ENCODE measurements at places on chromosomes 1 and 21. TPM values are rescaled to one million over a fixed set of nuclear protein-coding genes. Genes with fewer than 3 reads are reported as not detected.

- no peak overlapping the region for H3K27ac ChIP-seq
- H3K36me3 ChIP-seq, result no peaks in the 10 kb centered on the region
- H3K27me3 ChIP-seq, result no peaks in the 10 kb centered on the region
- H3K4me1 ChIP-seq, result peaks cover 21% of the 10 kb centered on the region
These were observed 5.7 kb downstream of the TPM3 start for GRCh38 chr1:154186177-154186576.

GRCh38 chr1:160455153-160455517, 54.8 kb downstream of the VANGL2 start:
- H3K27ac ChIP-seq, result no peak overlapping the region
- no peaks in the 10 kb centered on the region for H3K36me3 ChIP-seq
- H3K4me1 ChIP-seq, result peaks cover 16% of the 10 kb centered on the region
- no peak for DNase-seq
- H3K4me3 ChIP-seq, result no peak overlapping the region
- H3K27me3 ChIP-seq, result no peaks in the 10 kb centered on the region

DNA sequence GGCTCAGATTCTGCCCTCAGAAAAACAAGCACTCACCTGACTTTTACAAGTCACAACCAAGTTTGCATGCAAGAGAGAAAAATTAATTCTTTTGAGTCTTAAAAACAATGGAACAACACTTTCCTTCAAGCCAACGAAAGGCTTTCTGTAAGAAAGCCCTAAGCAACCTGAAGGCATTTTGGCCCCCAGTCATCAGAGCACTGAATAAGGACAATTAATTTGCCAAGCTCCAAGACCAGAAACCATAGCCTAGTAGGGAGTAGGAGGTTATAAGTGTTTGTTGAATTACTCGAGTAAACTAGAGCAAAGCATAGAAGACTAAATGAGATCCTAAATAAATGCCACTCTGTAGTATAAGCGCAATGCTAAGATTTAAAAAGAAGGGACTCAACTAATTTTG, 4.7 kb downstream of the TGFBR3 start:
- H3K36me3 ChIP-seq, result no peaks in the 10 kb centered on the region
- H3K27ac ChIP-seq, result no peak overlapping the region
- H3K4me1 ChIP-seq, result peaks cover 21% of the 10 kb centered on the region
- H3K27me3 ChIP-seq, result peaks cover 25% of the 10 kb centered on the region
- H3K4me3 ChIP-seq, result no peak overlapping the region

- DNase-seq, result peak; percentile 50
- H3K27me3 ChIP-seq, result peaks cover 81% of the 10 kb centered on the region
- H3K4me1 ChIP-seq, result peaks cover 13% of the 10 kb centered on the region
These were observed 19.3 kb downstream of the INSRR start for GRCh38 chr1:156839426-156840109.

Gene OR14A16
- not detected for total RNA-seq

DNA sequence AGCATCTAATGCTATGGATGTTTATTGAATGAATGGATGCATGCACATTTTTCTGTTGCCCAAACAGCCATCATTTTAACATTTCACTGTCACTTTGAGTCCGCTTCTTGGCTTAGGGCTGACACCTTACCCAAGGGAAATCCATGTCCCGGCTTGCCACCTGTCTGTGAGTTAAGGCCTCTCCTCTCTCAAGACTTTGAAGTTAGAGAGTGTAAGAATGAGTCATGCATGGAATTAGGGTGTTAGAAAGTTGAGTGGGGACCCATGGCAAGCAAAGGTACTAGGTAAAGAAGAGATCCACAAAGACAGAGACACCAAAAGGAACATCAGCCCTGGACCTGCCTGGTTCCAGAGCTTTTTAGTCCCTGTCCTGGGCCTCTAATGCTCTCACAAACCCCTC, 35.1 kb downstream of the ATP1A1 start:
- no peaks in the 10 kb centered on the region for H3K4me1 ChIP-seq
- H3K27ac ChIP-seq, result no peak overlapping the region
- no peaks in the 10 kb centered on the region for H3K27me3 ChIP-seq

Gene SYNC
- not detected for total RNA-seq

Gene TFF2
- not detected for total RNA-seq

GRCh38 chr1:244451539-244451950, at the start of gene ADSS2:
TSS of gene ADSS2 (minus strand) at chr1:244451909. CDS start at chr1:244451817, 92 bp downstream.
- H3K4me1 ChIP-seq, result peaks cover 73% of the 10 kb centered on the region
- no peaks in the 10 kb centered on the region for H3K36me3 ChIP-seq
- peak within 1 kb of the TSS; percentile 89 for H3K27ac ChIP-seq
- H3K4me3 ChIP-seq, result peak within 1 kb of the TSS; percentile 81
- no peak for DNase-seq

- H3K27ac ChIP-seq, result no peak overlapping the region
- peaks cover 9% of the 10 kb centered on the region for H3K4me1 ChIP-seq
- no peaks in the 10 kb centered on the region for H3K36me3 ChIP-seq
- no peak for DNase-seq
- no peaks in the 10 kb centered on the region for H3K27me3 ChIP-seq
These were observed 155.9 kb upstream of the L1TD1 start for GRCh38 chr1:62038594-62039284.

DNA sequence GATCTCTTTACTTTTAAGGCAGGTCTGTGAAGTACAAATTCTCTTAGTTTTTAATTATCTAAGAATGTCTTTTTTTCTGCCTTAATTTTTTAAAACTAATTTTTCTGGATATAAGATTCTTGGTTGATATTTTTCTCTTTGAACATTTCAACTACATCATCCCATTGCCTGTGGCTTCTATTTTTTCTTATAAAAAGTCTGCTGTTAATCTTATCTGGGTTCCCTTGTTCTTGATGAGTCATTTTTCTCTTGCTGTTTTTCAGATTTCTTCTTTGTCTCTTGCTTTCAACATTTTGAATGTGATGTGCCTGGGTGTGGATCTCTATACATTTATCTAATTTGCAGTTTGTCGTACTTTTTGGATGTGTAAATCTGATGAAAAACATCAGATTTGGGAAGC, 525.2 kb upstream of the PBX1 start:
- no peak overlapping the region for H3K27ac ChIP-seq
- H3K27me3 ChIP-seq, result no peaks in the 10 kb centered on the region
- DNase-seq, result no peak
- H3K4me1 ChIP-seq, result no peaks in the 10 kb centered on the region

DNA sequence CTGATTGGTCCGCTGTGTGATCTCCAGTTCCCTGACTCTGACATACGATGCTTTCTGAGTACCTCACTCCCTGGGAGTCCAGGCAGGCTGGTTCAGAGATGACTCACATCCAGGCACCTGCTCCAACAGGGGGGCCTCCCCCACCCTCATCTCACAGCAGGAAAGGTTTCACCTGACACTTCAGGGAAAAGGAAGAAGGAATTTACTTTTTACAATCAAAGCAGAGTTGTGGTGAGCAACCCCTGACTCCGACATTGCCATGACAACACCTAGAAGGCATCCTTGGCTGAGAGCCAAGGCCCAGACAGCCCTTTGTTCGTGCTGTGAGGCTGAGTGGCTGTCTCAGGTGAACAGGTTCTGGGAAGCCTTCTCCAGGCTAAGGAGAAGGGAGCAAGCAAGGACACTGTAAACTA, 164.6 kb upstream of the GJB5 start:
- H3K27me3 ChIP-seq, result no peaks in the 10 kb centered on the region
- no peaks in the 10 kb centered on the region for H3K36me3 ChIP-seq
- H3K4me1 ChIP-seq, result no peaks in the 10 kb centered on the region
- no peak overlapping the region for H3K27ac ChIP-seq

DNA sequence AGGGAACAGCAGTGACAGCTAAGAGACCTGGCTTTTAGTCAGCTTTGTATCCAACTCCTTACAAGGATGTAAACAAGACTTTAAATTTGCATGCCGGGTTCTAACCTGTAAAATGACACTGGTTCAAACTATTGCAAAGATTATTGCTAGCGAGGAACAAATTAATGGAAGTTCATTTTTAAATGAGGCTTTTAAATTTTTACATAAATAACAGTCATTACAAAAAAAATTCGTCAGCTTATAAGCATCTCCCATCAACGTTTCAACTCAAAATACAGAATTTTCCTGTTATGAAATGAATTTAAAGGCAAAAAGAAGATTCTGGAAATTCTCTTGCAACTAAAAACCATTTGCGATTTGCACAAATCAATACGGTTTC, 668 bp downstream of the KIF14 start:
- H3K27ac ChIP-seq, result no peak overlapping the region
- no peak for DNase-seq
- H3K4me1 ChIP-seq, result peaks cover 11% of the 10 kb centered on the region
- peaks cover 15% of the 10 kb centered on the region for H3K36me3 ChIP-seq
- H3K27me3 ChIP-seq, result no peaks in the 10 kb centered on the region

Gene OR2T2
- total RNA-seq, result not detected

Gene FCGR3A
- total RNA-seq, result not detected

DNA sequence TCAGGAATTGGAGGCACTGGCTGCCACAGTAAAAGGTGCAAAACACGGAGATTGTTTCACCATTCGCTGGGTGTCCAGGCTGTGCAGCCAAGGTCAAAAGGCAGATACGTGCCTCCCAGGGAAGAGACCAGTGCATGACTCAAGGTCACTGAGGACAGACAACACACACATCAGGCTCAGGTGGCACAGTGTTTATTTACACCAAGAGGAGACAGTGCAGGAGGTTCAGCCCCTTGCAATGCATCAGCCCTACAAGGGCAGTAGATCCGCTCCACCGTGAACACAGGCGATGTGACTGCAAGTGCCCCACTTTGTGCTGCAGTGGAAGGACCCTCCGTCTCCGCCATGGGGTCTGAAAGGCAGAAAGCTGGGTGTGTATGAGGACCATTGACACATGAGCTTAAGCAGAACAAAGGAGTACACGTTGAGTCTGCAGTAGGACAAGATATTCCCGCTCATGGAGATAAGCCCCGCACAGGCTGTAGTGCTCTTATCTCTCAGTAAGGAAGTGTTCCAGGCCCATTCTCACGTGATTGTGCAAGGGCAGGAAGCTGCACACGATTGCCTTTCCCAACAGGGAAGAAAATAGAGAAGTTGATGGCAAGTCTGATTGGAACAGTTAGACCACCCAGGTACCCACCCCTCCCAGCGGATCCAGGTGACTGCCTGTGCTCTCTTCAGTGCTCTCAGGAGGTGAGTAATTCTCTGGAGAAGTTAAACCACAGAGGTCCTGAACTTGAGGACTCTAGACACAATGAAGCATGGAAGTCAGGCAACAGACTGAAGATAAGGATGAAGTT, 37.5 kb upstream of the QSOX1 start:
- no peaks in the 10 kb centered on the region for H3K36me3 ChIP-seq
- no peak for DNase-seq
- H3K4me3 ChIP-seq, result no peak overlapping the region
- H3K27ac ChIP-seq, result no peak overlapping the region

- H3K4me1 ChIP-seq, result no peaks in the 10 kb centered on the region
- H3K4me3 ChIP-seq, result no peak overlapping the region
- H3K27me3 ChIP-seq, result no peaks in the 10 kb centered on the region
- H3K27ac ChIP-seq, result no peak overlapping the region
- H3K36me3 ChIP-seq, result no peaks in the 10 kb centered on the region
These were observed 87.7 kb downstream of the C4BPA start for GRCh38 chr1:207191776-207192175.

Gene ALX3
- not detected for total RNA-seq

Gene NBL1
- 2.4 TPM for total RNA-seq

Gene UMODL1
- total RNA-seq, result 0.09 TPM

Gene ZNF648
- total RNA-seq, result 1.5 TPM

DNA sequence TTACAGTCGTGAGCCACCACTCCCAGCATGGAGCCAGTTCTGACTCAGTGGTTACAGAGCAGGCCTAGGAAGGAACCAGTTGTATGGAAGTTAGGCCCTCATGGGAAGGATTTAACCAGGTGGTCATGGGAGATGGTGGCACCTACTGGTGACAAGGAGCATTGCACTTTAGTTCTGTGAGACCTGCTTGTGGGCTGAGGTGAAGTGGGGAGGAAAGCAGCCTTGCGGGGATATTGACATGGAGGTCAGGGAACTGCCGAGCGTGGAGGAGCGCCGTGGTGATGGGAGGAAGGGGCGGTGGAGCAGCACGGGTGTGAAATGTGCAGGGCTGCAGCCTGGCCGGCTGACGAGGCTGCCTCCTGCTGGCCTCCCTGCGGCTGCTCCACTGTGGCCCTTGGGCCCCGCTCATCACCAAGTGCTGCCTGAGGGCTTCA, 100.4 kb downstream of the GALNT2 start:
- H3K27me3 ChIP-seq, result no peaks in the 10 kb centered on the region
- no peaks in the 10 kb centered on the region for H3K36me3 ChIP-seq
- peak; percentile 36 for DNase-seq
- peaks cover 8% of the 10 kb centered on the region for H3K4me1 ChIP-seq
- H3K27ac ChIP-seq, result no peak overlapping the region
- no peak overlapping the region for H3K4me3 ChIP-seq

DNA sequence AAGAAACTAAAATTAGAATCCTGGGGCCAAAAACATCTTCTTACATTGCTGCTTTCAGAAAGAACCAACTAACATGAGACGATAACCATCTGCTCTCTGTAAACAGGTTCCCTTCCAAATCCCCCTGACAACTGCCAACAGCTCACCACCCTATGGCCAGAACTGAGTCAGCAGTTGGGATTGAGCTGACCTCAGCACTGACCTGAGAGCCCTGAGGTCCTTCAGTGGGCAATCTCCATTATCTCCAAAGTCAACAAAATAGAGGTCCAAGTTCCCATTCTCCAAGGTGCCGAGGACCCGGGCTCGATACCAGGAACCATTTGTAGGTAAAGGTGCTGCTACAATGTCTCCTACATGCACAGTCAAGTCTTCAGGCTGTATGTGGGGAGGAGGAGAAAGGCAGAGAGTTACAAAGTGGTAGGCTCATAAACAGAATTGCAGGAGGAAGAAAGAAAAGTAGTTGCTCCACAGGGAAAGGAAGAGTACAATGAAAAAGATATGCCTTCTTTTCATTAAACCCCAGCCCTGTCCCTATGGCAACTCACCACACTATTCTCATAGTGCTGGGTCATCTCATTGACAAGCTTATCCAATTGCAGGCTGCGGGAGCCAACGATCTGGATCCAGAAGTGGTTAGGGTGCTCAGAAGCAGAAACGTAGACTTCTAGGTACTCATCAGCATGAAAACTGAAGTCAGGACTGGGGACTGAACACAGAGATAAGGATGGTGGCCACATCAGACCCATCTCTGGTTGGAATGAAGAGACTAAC, 12.8 kb upstream of the MRPL9 start:
- no peaks in the 10 kb centered on the region for H3K4me1 ChIP-seq
- no peaks in the 10 kb centered on the region for H3K27me3 ChIP-seq
- H3K36me3 ChIP-seq, result no peaks in the 10 kb centered on the region
- H3K4me3 ChIP-seq, result no peak overlapping the region
- no peak for DNase-seq
- H3K27ac ChIP-seq, result no peak overlapping the region

Gene BEND5
- total RNA-seq, result 17.6 TPM

- H3K4me3 ChIP-seq, result no peak overlapping the region
- H3K27me3 ChIP-seq, result no peaks in the 10 kb centered on the region
- no peak overlapping the region for H3K27ac ChIP-seq
- DNase-seq, result no peak
- H3K36me3 ChIP-seq, result no peaks in the 10 kb centered on the region
These were observed 128.4 kb downstream of the TGFB2 start for GRCh38 chr1:218473522-218473921.
